ENCODE measurements at places on chromosomes 12 and 14.
A peak's percentile ranks its signal among the peaks of the same experiment; 100 is the strongest.

DNA sequence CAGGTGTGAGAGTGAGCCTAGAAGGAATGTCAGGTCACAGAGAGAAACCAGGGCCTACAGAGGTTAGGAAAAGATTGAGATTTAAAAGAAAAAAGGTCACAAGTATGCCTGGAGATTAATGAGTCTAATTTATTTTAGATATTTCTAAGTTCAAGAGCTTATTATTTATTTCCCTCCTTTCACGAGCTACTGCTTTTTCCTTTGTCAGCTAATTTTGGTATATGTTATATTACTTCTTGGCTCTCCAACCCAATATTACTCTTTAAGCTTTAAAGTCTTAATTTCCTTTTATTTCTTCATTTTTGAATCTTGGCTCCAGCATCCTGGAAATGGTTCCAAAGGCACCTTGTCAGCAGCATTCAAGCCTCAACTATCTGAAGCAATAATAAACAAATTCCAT, 109.5 kb upstream of the MIS18BP1 start:
- DNase-seq: no peak

DNA sequence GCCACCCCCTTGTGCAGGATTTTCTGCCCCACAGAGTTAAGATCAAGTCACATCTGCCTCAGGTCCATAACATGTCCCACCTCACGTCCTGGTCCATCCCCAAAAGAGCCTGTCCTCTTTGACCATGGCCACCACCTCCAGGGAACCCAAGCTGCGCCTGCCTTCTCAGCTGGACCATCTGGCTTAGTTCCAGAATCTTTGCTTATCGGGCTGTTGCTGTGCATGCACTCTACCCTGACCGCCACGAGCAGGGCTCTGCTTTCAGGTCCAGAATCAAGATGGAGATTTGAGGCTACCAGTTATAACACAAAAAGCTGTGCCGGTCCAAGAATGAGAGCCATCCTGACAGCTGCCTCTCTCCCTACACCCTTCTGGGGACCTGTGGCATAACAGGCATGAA, 326.7 kb downstream of the DPF3 start:
- no peak for DNase-seq

GRCh38 chr14:105742531-105742848, 216.1 kb downstream of the TMEM121 start:
- no peak for DNase-seq

DNA sequence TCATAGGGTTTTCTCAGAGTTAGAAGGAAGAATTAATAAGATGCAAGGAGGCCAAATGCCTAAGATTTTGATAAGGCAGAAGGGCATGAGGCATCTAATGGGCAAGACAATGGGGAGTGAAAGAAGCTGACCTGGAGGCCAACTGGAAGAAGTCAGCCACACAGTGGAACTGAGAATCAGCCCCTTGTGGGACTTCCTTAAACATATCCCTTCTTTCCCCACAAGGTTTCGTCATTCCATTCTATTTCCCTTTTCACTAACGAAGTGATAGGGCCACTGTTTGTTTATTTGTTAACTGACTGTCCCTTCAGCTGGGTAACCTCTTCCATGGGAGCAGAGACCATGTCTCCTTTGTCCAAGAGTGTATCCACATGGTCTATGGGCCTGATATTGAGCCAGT, 86.2 kb downstream of the HELB start:
- DNase-seq: no peak

DNA sequence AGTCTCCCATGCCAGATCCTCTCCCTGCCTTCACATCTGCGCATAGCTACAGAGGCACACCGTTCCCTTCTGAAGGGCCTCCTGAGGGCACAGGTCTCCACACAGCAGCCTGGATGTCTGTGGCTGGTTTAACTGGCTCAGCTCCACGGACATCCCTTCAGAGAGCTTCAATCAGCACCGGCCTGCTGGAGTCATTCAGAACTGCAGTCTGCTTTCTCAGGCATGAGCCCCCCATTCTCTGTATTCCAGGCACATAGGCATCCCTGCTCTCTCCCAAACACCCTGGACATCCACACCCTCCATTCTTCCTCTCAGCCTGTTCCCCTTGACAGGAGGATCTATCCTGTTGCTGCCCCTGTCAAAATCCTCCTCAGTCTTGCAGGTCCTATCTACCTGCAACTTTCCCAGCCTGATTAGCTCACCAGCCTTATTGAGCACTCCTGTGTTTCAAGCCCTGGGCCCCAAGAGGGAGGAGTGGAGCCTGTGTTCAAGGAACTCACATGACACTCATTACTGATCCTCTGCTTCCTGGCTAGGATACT, 2.9 kb upstream of the DHRS2 start:
- DNase-seq: peak; percentile 21

DNA sequence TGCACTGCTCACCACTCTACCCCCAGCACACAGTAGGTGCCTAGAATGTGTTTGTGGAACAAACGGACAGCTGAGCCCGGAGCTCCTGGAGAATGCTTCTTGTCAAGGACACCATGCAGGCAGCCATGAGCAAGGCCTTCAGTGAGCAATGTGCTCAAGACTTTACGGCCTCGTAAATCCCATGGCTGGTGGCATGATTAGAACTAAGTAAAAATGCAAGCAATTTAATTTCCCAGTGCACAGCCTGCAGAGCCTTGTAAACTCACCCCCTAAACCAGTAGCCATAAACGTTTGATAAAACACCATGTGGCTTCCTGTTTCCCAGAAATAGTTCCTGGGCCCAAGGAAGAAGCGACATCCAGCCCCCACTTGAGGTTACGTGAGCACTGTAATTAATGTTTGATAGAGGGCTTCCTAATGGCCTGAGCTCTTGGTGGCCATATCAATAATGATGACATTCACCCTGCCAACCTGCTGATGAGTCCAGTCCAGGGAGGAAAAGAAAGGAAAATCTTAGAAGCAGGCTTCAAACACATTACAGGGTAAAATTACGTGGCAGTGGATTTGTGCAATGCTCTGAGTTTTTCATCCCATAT, 36.4 kb upstream of the FICD start:
- DNase-seq: no peak

GRCh38 chr12:28486521-28486920, 296.3 kb downstream of the CCDC91 start:
- DNase-seq: no peak

DNA sequence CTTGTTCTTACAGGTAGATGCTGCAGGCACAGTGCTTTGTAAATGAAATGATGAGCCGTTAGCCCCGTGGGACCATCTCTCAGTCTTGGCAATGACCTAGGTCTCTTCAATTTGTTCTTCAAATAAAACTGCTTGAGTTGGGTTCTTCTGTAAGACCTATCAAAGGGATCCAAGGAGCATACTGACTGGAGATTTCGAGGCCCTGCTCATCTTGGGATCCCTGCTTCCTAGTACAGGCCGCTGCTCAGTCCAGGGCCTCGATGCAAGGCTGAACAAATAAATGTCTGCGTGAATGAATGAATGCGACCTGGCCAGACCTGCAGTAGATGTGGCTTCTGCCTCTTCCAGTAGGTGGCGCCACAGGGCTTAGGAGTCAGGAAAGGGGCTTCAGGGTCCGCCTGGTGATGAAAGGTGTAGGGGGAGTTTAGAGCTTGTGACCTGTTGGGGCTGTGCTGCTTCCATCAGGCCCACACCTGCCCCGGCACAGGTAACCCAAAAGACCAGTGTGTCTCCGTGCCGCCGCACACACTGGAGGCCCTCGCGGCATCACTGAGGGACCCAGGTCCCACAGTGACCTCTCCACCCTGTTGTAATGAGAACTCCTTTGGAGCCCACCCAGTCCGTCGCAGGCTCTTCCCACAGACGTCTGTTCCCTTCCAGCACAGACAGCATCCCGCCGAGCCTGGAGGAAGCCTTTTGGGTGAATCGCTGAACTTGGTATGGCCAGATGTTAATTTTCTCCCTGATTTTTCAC, 4.4 kb downstream of the CACNA1C start:
- peak; percentile 76 for DNase-seq

DNA sequence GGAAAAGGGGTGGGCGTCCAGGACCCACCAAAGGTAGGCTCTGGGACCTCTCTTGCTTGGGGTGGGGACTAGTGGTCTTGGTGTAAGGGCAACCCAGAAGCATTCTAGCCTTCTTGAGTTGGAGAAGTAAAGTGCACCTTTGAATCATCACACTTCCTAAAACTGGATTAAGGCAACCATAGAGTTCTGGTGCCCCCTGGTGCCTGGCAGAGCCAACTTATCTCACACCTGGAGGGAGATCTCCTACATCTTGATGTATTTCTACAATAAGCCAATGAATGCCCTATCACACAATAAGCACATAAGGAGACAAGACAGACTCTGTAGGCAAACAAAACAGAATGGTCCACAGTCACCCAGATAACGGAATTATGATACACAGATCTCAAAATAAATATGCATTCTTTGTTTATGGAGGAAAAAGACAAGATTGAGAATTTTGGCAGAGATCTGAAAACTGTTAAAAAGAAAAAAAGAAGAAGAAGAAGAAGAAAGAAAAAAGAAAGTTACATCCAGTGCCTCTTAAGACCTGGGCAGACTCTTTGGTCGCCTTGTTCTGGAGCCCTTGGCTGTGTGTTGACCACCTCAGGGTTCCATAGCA, 95.9 kb upstream of the PPP2R5C start:
- peak; percentile 48 for DNase-seq

GRCh38 chr12:64792128-64792527, 32.3 kb upstream of the TBC1D30 start:
- DNase-seq: no peak

DNA sequence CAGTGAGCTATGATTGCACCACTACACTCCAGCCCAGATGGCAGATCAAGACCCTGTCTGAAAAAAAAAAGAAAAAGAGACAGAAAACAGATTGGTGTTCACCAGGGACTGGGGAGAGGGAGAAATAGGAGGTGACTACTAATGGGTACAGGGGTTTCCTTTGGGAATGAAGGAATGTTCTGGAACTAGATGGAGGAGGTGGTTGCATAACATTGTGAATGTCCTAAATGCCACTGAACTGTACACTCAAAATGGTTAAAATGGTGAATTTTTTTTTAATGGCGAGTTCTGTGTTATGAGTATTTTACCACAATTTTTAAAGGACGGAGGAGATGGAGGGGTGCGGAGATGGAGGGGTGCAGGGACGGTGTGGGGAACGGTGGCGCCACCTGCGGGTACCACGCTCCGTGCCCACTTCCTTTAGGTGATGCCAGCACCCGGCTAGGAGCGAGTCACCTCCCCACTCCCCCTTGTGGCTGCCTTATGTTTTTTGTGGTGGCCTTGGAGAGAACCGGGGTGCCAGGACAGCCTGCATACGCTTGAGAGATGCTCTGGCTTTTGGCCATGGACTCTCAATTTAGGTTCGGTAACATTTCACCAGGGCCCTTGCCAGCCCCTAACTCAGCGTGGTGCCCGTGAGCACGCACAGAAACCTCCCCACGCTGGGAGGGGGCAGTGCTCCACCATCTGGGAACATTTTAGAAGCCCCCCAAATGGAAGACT, 16.1 kb downstream of the UBC start:
- no peak for DNase-seq

DNA sequence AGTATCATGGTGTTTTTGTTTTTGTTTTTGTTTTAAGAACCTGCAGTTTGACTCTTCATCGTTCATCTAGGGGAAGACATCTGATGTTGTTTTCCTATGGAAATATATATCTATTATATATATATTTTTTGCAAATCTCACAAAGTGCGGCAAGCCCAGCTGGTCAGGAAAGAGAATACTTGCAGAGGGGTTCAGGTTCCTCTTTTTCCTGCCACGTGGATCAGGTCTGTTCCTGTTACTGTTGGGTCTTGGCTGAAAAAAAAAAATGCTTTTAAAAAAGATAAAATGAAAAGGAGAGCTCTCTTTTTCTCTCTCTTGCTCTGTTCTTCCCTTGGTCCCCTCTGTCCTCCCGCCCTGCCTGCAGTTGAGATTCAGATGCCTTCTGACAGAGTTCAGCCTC, 179.4 kb upstream of the BCL2L14 start:
- no peak for DNase-seq

DNA sequence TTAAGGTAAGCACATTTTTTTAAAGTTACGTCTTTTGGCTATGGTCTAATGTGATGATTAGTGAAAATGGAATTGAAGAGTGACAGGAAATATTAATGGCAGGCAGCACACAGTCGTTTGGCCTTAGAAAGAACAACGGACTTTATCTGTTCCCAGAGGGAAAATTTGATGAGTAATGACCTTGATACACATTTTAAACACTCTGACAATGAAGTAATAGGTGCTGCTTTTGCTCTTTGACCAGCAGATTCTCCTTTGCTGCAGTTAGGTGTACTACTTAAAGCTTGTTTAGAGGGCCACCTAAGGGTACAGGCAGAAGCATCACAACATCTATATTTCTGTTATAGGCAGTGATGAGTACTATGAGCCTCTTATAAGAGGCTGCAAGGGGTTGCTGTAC, 27.1 kb upstream of the RNU6-8 start:
- no peak for DNase-seq

GRCh38 chr12:100263131-100263530, 3.7 kb downstream of the DEPDC4 start:
- DNase-seq: no peak

DNA sequence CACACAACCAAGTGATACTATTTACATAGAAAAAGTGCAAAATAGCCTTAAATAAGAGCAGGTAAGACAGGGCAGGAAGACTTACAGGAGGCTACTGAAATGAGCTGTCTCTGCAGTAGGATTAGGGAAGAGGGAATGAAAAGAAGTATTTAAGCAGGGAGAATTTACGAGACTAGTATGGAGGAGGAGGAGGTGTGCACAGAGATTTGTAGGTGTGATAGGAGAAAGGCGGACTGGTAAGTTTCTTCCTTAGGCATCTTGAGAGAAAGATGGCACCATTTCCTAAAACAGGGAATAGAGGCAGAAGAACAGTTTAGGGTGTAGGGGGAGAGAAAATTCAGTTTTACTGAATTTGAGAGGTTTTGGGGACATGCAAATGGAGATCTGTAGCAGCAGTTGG, 25.7 kb downstream of the DIP2B start:
- no peak for DNase-seq

GRCh38 chr14:21098892-21099595, 589 bp upstream of the ZNF219 start:
- DNase-seq: no peak

GRCh38 chr12:43882578-43883178, 46.8 kb downstream of the TMEM117 start:
- DNase-seq: peak; percentile 29

GRCh38 chr12:94570161-94570560, 80.2 kb downstream of the TMCC3 start:
- DNase-seq: no peak

- DNase-seq: no peak
Observed at GRCh38 chr12:99212275-99212674, 435.3 kb upstream of the GARIN6 start.

- no peak for DNase-seq
Observed at GRCh38 chr12:53550595-53550994, 43.3 kb upstream of the NPFF start.

- DNase-seq: no peak
Observed at GRCh38 chr14:53368066-53368465, 214.9 kb upstream of the DDHD1 start.

GRCh38 chr12:128852885-128853599, at the start of gene GLT1D1:
Gene GLT1D1, plus strand, starts transcription at chr12:128853478. Its CDS starts 104 bp downstream, at chr12:128853582.
- DNase-seq: peak; percentile 28

- peak; percentile 51 for DNase-seq
Observed at GRCh38 chr14:50666772-50667683, 1.1 kb downstream of the SAV1 start.

- no peak for DNase-seq
Observed at GRCh38 chr14:30054201-30054600, 126.6 kb upstream of the PRKD1 start.
